Amniotic epithelial cell (primary cell): ENCODE measurements at places on chromosomes 5 and 9.

- no peak for DNase-seq
Measured at GRCh38 chr5:146753641-146754040, 124.9 kb downstream of the PPP2R2B start.

- DNase-seq = no peak
Measured at GRCh38 chr5:167964529-167964928, 326.9 kb upstream of the WWC1 start.

- DNase-seq = no peak
Measured at GRCh38 chr5:160211352-160211751, 18.0 kb upstream of the FABP6 start.

DNA sequence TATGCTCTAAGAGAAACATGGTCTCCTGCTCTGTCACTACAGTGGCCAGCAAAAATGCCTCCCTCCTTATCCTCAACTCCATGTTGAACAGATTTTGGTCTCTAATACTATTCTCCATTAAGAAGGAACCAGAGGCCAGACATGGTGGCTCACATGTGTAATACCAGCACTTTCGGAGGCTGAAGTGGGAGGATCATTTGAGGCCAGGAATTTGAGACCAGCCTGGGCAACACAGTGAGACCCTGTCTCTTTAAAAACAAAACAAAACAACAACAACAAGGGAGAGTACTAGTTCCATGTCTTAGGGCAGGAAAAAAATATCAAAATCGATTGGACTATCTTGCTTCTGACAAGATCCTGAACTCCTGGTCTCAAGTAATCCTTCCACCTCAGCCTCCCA lies 14.6 kb downstream of the INIP start:
- DNase-seq = no peak

- no peak for DNase-seq
Measured at GRCh38 chr5:17258431-17258830, 41.0 kb downstream of the BASP1 start.

GRCh38 chr5:51691538-51692079 lies 308.4 kb downstream of the ISL1 start:
- no peak for DNase-seq

- no peak for DNase-seq
Measured at GRCh38 chr5:141800617-141801016, 77.6 kb downstream of the PCDH1 start.

GRCh38 chr5:122056913-122057312 lies 21.1 kb downstream of the LOX start:
- DNase-seq = no peak

DNA sequence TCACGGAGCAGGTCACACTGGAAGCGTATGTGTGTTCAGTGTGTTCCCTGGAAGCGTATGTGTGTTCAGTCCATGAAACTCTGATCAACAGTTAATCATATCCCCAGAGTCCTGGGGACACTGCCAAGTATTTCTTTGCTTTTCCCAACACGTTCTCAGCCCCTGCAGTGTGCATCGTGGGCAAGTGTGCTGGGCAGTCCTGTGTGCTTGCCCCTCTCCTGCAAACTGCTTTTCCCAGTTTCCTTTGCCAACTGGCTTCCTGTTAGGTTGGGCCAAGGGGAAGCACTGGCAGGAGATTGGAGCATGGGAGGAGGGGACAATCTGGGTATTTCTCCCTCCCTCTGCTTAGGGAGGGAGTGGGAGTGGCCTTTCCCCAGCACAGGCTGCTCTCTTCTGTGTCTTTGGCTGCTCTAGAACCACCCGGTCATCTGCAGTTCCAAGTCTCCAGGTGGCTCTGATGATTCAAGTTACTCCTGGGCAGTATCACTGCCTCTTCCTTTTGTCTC lies 36.8 kb upstream of the NEK6 start:
- DNase-seq = peak; percentile 5

DNA sequence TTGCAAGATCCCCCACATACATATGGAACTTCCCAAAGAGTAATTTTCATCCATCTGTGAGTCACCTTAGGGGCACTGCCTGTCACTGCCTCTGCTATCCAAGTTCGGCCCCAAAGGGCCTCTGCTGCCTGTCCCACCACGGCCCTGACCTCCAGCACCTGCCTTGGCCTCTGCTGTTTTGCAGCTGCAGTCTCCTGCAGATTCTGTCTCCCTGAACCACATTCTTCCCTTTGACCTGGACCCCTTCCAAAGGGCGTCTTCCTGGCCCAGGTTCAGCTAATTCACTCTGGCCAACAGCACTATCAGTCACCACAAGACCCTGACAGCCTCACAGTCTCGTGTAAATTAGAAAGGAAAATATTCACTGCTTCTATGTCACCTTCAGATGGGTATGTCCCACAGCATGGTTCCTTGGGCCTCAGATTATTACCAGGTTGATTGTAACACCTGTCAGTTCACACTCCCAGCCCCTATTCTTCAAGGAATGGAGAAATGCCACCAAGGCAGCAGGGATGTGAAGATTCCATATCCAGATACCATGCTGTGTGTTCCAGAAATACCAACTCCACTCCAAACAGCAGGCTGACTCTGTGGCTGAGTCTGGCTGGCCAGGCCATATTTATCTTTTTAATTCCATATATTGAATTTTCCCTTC lies 479.3 kb downstream of the ARHGEF28 start:
- no peak for DNase-seq

DNA sequence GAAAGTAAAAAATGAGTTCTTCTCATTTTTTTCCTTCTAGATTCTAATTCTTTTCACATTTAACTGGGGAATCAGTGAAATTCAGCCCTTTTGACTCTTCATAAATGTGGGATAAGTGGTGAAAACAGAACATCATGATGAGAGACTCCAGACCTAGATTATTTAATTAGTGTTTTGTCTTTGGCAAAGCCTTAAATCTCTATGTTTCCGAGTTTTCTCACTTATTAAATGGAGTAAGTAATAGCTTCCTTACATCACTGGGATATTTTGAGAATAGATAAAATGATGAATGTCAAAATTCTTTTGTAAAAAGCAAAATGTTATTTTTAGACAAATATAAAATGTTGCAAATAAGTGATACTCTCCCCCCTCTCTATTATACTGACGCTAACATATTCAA lies 468.6 kb upstream of the ARRDC3 start:
- DNase-seq = no peak

- no peak for DNase-seq
Measured at GRCh38 chr9:131094015-131094414, 2.3 kb upstream of the AIF1L start.

DNA sequence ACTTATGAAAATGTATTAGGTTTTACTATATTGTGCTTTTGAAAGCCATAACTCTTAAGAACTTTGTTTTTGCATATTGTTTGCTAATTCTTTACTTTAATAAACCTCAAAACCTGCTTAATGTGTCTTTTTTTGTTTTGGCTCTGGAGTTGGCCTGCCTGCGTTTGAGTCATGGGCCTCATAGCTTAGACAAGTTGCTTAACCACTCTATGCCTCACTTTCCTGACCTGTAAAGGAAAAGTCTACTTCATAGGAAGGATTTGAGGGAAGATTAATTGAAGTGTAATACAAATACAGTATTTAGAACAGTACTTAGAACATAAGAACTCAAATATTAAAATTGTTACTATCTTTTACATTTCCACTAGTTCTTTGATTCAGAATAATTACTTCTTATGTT lies 10.3 kb downstream of the SMIM32 start:
- DNase-seq = peak; percentile 68

DNA sequence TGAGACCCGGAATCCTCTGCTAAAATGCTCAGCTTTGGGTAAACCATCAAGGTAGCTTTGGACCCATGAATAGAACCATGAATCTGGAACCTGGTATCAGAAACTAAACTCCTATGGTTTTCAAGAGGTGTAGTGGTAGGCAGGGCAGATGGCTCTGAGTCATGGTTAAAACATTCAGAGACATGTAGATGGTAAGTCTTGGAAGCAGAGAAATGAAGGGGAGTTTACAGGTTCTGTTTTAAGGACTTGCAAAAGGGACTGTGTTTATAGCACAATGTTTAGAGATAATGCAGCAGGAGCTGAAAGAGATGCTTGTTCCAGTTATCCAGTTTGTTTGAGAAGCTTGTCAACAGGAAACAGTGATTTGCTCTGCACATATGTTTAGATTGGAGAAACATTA lies 36.0 kb upstream of the FBN2 start:
- peak; percentile 61 for DNase-seq

DNA sequence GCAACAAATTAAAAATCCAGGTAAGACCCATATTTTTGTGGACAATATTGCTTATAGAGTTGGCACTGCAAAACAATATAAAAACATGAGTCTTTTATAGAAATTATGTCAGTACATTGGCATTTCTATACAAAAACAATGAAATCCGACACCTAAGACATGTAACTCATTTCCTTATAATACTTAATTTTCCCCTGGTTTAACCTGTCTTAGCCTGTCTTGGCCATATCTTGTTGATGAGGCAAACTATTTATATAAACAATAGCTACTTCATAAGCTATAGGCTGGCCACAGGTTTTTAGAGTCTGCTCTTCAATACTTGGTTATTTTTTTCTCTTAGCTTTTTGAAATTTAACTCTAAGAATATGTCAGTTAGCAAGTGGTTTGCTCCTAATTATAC lies 44.7 kb upstream of the IZUMO3 start:
- DNase-seq = no peak

- DNase-seq = no peak
Measured at GRCh38 chr9:136794281-136794999, 1.7 kb upstream of the CCDC183 start.

GRCh38 chr5:135192351-135192750 lies 158.3 kb upstream of the PITX1 start:
- DNase-seq = no peak

DNA sequence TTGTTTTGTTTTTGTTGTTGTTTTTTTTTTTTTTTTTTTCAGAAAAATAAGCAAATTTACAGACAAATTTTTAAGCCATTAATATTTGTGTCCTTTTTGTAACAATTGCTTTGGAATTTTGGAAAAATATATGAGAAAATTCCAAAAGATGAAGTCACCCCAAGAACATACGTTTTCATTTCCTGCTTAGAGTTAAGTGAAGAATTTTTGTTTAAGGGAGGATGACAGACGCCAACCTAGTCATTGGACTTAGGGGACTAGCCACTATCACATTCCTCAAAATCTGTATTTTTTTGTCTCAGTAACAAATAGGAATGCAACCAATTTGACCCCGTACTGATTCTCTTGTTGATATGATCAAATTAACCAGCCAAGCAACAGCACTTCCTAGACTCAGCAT lies 433.9 kb upstream of the SLC30A5 start:
- DNase-seq = no peak

DNA sequence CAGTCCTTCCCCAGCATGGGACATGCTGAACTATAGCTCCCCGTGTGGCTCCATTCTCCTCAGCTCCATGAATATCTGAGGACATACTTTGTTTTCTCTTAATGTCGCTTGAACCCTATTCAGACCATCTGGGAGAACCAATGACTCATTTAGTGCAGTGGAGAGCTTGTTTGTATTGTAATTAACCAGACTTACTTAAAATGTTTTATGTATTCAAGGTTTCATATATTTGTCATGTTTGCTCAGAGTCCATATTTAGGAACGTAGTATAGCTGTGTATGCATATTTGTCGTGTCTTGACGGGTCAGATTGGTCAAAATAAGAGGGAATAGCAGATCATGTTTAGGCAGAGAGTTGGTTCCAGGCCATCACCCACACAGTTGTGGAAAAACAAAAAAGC lies 150.1 kb upstream of the NTRK2 start:
- no peak for DNase-seq

DNA sequence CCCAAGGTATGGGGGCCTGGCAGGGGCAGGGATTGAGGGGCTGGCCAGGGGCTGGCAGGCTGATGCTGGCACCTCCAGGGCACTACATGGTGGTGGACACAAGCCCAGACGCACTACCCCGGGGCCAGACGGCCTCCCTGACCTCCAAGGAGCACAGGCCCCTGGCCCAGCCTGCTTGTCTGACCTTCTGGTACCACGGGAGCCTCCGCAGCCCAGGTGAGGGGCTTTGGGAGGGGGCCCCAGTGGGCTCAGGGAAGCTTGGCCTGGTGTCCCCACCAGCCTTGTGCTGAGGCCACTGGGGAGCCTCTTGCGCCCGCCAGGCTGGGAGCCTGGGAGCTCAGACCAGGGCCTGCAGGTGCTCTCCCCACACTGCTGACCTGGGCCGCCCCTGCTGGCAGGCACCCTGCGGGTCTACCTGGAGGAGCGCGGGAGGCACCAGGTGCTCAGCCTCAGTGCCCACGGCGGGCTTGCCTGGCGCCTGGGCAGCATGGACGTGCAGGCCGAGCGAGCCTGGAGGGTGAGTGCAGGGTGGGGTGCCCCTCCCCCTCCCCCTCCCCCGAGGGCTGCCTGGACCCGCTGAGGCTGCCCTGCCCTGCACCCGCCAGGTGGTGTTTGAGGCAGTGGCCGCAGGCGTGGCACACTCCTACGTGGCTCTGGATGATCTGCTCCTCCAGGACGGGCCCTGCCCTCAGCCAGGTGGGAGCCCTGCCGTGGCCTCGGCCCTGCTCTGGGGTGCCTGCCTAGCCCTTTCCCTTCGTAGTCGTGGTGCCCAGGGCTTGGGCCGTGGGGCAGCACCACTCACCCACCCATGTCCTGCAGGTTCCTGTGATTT lies 5.7 kb downstream of the MAMDC4 start:
- no peak for DNase-seq

DNA sequence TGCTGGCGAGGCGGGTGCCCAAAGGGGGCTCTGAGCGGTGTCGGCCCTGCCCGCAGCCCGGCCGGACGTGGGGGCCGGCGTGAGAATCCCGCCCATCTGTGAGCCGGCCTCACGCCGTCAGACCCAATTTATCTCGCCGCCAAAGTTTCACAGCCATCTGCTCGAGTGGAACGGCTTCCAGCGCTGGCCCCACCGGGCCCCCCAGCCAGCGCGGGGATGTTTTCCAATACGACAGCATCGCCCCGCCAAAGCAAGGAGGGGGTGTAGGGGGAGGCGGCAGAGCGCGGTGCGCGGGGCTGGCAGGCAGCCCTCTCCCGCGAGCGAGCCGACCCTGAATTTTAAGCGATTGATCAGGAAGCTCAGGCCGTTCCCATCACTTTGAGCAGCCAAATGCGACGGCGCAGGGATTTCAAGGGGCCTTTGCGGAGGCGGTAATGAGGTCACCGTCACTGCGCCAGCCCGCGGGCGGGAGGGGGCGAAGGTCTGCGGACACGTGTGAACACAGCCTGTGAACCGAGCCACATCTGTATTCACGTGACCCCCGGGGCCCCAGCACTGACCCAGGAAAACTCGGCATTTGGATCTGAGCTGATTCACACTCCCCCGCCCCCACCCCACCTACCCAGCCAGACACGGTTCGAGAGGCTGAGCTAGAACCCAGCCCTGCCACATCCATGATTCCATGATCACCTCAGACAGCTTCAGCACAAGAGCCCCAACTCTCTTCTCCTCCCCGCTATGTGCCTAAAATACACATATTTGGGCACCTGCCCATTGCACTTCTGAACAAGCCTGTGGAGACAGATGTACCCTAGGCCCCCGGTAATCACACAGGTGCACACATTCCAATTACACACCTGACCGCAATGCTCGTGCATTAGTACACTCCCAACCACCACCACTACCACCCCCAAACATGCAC lies 47.8 kb upstream of the PSD2 start:
- no peak for DNase-seq
